ENCODE measurements at places on chromosomes 1 and 21. TPM values are rescaled to one million over a fixed set of nuclear protein-coding genes. Genes with fewer than 3 reads are reported as not detected.

The INKA2 gene
- total RNA-seq, result 5.1 TPM

The HHAT gene
- total RNA-seq, result 13.1 TPM

The SERPINC1 gene
- total RNA-seq, result not detected

The SLC45A3 gene
- total RNA-seq, result 3.1 TPM

The KRTAP10-4 gene
- total RNA-seq, result not detected
